ENCODE measurements at places on chromosomes 1 and 21.
A peak's percentile ranks its signal among the peaks of the same experiment; 100 is the strongest.

GRCh38 chr1:26831546-26832248 is 5.2 kb downstream of the ZDHHC18 start:
- DNase-seq = peak; percentile 45

- DNase-seq = no peak
Measured at GRCh38 chr1:7584157-7584556, 186.9 kb upstream of the VAMP3 start.

DNA sequence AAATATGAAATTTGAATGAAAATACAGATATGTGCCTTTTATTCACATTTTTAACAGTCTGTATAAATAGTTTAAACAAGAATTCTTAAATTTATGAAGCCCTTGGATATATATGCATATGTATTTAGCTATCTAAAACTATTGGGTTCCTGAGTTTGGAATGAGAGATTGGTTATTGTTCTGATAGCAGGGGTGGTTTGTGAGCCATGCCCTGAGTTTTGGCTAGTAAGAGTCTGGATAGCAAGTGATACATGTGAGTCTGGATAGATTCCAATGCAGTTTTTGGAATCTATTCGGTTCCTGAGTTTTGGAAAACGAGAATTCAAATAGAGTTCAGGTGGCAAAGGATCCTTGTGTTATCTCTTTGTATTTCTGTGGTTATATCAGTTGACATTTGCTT is 2.8 kb downstream of the MAN1A2 start:
- DNase-seq = no peak

- no peak for DNase-seq
Measured at GRCh38 chr1:191609305-191609704, 549.0 kb upstream of the RGS18 start.

- DNase-seq = no peak
Measured at GRCh38 chr21:26093122-26093521, 77.4 kb downstream of the APP start.

- DNase-seq = peak; percentile 78
Measured at GRCh38 chr1:39258146-39258924, 53.8 kb downstream of the MACF1 start.
